ENCODE measurements at places on chromosomes 11 and 22. TPM values are rescaled to one million over a fixed set of nuclear protein-coding genes. Genes with fewer than 3 reads are reported as not detected.

The PAX6 gene
- 6.6 TPM for total RNA-seq

The GSTT4 gene
- total RNA-seq: not detected

The HBE1 gene
- total RNA-seq: not detected

The PMM1 gene
- total RNA-seq: 10.3 TPM

The TMEM86A gene
- total RNA-seq: 5.8 TPM

The SLC22A8 gene
- total RNA-seq: not detected

The ZMAT5 gene
- 16.8 TPM for total RNA-seq

The OR51E2 gene
- total RNA-seq: not detected

The DRD2 gene
- 1.4 TPM for total RNA-seq

The P2RY2 gene
- total RNA-seq: not detected

The TNNI2 gene
- 20.2 TPM for total RNA-seq

The LRRN4CL gene
- total RNA-seq: 0.55 TPM

The OR52E2 gene
- not detected for total RNA-seq

The MPPED2 gene
- 10.2 TPM for total RNA-seq

The FLRT1 gene
- total RNA-seq: 0.76 TPM

The OR4C5 gene
- total RNA-seq: not detected

The IFITM1 gene
- total RNA-seq: 7.4 TPM

The ANO1 gene
- total RNA-seq: 1.6 TPM

The MUC5AC gene
- not detected for total RNA-seq

The ZNF214 gene
- 0.20 TPM for total RNA-seq

The C1QTNF5 gene
- total RNA-seq: 0.85 TPM

The SPON1 gene
- total RNA-seq: not detected

The KRTAP5-8 gene
- not detected for total RNA-seq

The LDHAL6A gene
- not detected for total RNA-seq

The TNNT3 gene
- total RNA-seq: 2.3 TPM

The TSGA10IP gene
- not detected for total RNA-seq

The SAA2 gene
- not detected for total RNA-seq

The MB gene
- total RNA-seq: 6.3 TPM

The CD59 gene
- total RNA-seq: 93.3 TPM

The KCNJ11 gene
- 5.9 TPM for total RNA-seq

The PHF21B gene
- total RNA-seq: 5.8 TPM

The C11orf87 gene
- total RNA-seq: not detected

The KLHL35 gene
- not detected for total RNA-seq

The SCUBE1 gene
- 13.7 TPM for total RNA-seq

The RFPL3 gene
- not detected for total RNA-seq

The DUSP8 gene
- total RNA-seq: 0.71 TPM

The ZNF202 gene
- 12.7 TPM for total RNA-seq

The MYO7A gene
- total RNA-seq: 3.5 TPM

The MYBPC3 gene
- total RNA-seq: not detected

The OR2AT4 gene
- not detected for total RNA-seq

The TEX54 gene
- not detected for total RNA-seq

The OR51E1 gene
- not detected for total RNA-seq

The RFPL1 gene
- not detected for total RNA-seq

The JAML gene
- total RNA-seq: not detected

The MS4A4A gene
- total RNA-seq: not detected

The EPS8L2 gene
- total RNA-seq: 18.5 TPM
